ENCODE measurements at places on chromosomes 4 and X.

DNA sequence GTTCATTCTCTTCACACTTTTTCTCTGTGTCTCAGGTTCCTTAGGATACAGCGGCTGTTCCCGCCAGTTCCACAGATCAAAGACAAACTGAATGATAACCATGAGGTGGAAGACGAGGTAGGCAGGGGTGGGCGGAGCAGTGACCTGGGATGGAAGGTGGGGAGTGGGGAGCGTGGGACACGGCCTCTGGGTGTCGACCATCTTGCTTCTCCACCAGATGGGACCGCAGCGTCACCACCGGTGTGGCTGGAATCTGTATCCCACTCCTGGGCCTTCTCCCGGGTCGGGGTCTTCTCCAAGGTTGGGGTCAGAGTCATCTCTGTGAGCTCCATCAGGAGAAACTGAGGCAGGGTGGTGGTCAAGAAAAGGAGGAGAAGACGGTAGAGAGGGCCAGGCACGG lies 31.2 kb upstream of the IL3RA start:
- no peak for DNase-seq

- DNase-seq: no peak
These were observed 516.4 kb upstream of the BOD1L1 start for GRCh38 chr4:14143892-14144291.

DNA sequence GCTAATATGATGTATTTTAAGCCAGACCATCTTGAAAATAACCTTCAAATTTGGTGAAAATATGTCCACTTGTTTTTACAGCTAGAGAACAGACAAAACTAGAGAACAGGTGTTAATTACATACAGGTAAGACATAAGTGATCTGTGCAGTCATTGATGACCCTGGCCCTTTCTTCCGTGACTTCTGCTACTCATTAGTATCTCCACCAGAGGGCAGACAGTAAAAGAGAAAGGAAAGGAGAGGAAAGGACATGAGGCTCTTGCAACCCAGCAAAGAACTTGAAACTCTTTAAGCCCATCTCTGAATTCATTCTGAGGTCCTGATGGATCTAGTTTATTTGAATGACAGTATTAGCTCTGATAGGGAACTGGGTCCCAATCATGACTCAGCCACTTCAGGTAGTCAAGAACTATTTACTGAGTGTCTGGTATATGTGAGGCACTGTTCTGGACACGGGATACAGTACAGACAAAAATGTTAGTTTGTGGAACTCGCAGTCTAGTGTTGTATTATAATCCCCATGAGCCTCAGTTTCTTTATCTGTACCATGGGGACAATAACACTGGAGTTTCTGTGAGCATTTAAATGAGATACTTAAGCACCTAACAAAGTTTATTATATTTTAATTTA lies 121.0 kb upstream of the TEX13D start:
- no peak for DNase-seq

GRCh38 chr4:38153387-38153760 lies 193.2 kb downstream of the PTTG2 start:
- no peak for DNase-seq

DNA sequence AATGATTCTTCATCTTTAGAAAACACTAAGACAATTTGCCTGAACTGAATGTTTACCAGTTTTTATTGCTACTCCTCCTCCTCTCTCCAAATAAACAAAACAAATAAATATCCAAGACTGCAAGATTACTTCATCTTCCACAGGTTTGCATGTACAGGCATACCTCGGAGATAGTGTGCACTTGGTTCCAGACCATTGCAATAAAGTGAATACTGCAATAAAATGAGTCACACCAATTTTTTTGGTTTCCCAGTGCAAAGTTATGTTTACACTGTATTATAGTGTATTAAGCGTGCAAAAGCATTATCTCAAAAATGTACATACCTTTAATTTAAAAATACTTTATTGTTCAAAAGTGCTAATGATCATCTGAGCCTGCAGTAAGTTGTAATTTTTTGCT lies 53.3 kb downstream of the FBXL5 start:
- DNase-seq: no peak

GRCh38 chrX:18927558-18927957 lies 56.4 kb downstream of the PHKA2 start:
- DNase-seq: no peak

Data from stimulated activated CD4-positive, alpha-beta T cell treated with anti-CD3 and anti-CD28 coated beads, Interleukin-12 subunit alpha, Interleukin-12 subunit beta, amount 100 ng/mL, for 4 hours (primary cell).